ENCODE measurements at places on chromosomes 5 and 9.

DNA sequence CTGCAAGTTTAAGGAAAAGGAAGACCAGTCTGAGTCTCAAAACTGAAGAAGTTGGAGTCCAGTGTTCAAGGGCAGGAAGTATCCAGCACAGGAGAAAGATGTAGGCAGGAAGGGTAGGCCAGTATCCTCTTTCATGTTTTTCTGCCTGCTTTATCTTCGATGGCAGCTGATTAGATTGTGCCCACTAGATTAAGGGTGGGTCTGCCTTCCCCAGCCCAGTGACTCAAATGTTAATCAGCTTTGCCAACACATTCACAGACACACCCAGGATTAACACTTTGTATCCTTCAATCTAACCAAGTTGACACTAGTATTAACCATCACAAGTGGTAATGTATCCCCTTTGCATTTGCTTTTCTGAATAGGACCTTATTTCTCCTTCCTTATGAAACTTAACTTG, 535.9 kb upstream of the FTMT start:
- no peak for DNase-seq

- no peak for DNase-seq
These were observed 8.8 kb upstream of the TBC1D9B start for GRCh38 chr5:179916523-179916922.

- no peak for DNase-seq
These were observed 111.7 kb upstream of the NUDT12 start for GRCh38 chr5:103674251-103674650.

DNA sequence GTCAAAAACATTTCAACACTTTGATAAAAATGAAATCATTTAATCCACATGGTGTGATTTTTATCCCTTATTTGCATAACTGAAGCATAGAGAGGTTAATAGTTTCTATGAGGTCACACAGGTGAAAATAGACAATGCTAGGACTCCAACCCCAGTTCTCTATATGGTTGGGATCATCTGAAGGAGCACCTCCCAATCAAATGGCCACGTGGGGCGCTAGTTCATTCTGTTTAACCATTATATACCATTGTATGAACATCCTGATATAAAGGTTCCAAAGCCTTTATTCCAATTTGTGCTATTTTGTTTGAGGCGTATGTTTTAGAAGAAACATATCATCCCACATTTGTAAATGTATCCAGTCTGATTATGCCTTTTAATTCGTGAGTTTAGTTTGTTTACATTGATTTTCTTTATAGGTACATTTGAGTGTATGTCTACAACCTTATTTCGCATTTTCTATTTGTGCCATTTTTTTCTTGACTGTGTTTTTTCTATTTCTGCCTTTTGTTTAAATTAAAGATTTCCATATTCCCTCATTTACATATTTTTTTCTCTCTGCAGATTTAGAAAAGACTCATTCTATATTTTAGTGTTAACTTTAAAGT, 1092.0 kb downstream of the MAT2B start:
- peak; percentile 18 for DNase-seq

GRCh38 chr5:132250547-132250946, 6.9 kb upstream of the PDLIM4 start:
- DNase-seq = no peak

GRCh38 chr5:33470544-33470943, 29.8 kb downstream of the TARS1 start:
- DNase-seq = no peak

- no peak for DNase-seq
These were observed 313.6 kb upstream of the PIK3R1 start for GRCh38 chr5:67901814-67902496.

Measured in NT2/D1 (cell line).